Body of pancreas (tissue), 4 donors: ENCODE measurements at places on chromosomes 7 and 10.

GRCh38 chr7:69782917-69783684 is 184.8 kb downstream of the AUTS2 start:
- DNase-seq: peak; percentile 25

DNA sequence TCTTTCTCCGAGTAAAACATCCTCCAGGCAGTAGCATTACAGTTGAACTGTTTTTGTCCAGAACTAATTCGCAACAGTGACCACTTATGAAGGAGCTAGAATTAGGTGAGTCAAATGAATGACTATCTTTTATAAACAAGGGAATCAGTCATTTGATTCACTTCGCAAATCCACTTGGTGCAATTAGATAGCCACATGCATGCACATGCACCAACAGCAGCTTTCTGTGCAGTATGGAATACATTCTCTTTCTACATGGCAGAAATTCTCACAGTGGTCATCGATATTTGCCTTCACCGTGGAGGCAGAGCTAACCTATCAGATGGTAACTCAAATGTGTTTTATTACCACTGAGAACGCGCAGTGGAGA is 118.8 kb downstream of the CDK6 start:
- DNase-seq: no peak

- DNase-seq: no peak
These were observed 212.1 kb downstream of the GFRA1 start for GRCh38 chr10:116060864-116061263.

GRCh38 chr7:69597278-69598076 is 798 bp upstream of the AUTS2 start:
- DNase-seq: peak; percentile 13

- DNase-seq: no peak
These were observed 703.1 kb upstream of the FZD8 start for GRCh38 chr10:36345175-36345533.

DNA sequence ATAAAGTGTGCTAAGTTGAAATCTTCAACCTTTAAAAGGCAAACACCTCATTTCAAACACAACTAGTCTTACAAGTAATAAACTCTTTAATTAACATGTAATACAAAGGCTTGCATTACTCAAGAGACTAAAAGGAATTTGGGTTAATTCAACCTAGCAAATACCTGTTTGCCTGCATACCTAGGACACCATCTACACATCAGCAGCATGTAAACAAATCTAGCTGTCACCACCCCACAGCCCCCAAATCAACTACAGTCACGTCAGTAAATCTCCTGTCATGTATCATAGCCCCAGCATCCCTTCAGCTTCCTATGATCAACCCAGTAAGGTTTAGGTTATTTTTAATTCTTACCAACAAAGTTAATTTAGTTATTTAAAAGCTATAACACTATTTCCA is 33.5 kb downstream of the ZNF800 start:
- no peak for DNase-seq

- no peak for DNase-seq
These were observed 765 bp downstream of the CELF2 start for GRCh38 chr10:11018432-11018841.

GRCh38 chr10:60732807-60733516 is 45.3 kb upstream of the CDK1 start:
- peak; percentile 75 for DNase-seq

- no peak for DNase-seq
These were observed 94.0 kb downstream of the ADARB2 start for GRCh38 chr10:1643161-1643907.
